PC-3 (cell line): ENCODE measurements at places on chromosomes 1 and 21. TPM values are rescaled to one million over a fixed set of nuclear protein-coding genes. Genes with fewer than 3 reads are reported as not detected.

The FCRL5 gene
- not detected in 2 replicates for total RNA-seq

DNA sequence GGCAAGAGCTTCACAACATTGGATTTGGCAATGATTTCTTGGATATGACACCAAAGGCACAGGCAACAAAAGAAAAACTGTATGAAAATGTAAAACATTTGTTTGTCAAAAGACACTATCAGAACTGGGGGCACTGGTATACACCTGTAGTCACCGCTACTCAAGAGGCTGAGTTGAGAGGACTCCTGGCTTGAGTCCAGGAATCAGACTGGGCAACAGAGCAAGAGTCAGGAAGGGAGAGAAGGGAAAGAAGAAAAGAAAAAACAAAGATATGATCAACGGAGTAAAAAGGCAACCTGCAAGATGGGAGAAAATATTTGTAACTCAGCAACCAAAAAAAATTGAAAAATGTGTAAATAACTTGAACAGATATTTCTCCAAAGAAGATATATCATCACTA, 6.0 kb upstream of the TUT4 start:
- DNase-seq: no peak

DNA sequence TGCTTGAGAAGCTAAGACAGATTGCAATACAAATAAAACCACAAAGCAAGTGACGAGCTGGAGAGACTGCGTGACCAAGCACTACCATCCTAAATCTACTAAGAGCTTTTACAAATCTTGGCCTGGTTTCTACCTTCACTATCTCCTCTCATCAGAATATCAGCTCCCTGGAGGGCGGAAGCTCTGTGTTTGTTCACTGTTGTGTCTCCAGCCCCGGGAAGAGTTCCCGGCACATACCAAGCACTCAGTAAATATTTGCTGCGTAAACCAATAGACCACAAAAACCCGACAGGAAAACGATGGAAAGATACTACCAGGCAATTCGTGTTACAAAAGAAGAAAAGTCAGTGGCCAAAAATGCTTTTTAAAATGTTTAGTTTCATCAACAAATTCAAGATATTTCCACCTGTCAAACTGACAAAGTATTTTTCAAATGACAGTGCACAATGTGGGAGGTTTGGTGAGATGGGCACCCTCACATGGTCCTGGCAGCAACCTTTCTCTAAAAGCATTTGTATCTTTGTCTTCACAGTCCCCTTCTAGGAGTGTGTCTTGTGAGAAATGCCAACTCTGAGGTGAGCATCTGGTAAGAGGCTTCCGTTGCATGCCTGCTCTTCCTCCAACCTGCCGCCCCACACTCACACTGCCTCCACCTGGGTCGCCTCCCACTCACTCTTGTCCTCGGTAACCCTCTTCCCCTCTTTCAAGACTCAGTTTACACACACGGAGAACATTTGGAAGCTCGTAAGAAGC, 34.7 kb downstream of the SLC1A7 start:
- DNase-seq: peak; percentile 97

DNA sequence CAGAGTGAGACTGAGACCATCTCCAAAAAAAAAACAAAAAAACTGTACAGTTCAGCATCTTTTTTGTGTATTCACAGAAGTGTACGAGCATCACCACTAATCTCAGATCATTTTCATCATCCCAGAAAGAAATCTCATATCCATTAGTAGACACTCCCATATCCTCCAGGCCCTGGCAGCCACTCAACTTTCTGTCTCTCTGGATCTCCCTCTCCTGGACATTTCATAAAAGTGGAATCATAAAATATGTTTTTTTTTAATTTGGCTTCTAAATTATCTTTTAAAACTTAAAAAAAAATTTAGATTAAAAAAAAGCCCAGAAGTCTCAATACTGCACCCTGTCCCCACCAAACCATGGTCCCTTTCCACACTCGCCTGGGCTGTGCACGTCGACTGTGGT, 22.1 kb downstream of the RIPPLY3 start:
- DNase-seq: peak; percentile 45

- peak; percentile 17 for DNase-seq
These were observed 77.4 kb downstream of the CCDC18 start for GRCh38 chr1:93257889-93258288.

DNA sequence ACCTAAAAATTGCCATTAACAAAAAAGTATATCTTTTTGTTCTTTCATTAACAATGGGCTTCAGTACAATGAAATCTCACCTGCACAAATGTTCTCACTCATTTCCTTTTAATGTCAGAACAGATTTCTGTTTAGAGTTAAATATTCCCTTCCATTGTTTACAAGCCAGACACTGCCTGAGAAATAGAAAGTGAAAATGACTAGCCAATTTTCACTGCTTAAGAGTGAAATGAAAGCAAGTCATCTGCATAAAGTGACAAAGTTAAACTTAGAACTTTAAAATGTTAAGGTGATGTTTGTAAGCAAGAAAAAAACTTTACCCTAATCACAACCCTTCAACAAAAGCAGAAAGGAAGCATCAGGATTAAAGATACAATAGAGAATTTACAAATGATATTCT, 27.5 kb downstream of the COA6 start:
- DNase-seq: no peak

The ABCG1 gene
- total RNA-seq: 0.66 and 2.0 TPM in 2 replicates

- DNase-seq: no peak
These were observed 39.9 kb upstream of the RGL1 start for GRCh38 chr1:183764981-183765380.

The SLC35D1 gene
- total RNA-seq: 5.3 and 6.1 TPM in 2 replicates

- peak; percentile 82 for DNase-seq
These were observed 2.7 kb upstream of the FMO1 start for GRCh38 chr1:171245458-171246064.

The MAP3K21 gene
- total RNA-seq: 13.7 and 17.1 TPM in 2 replicates

The TGFB2 gene
- total RNA-seq: 38.7 and 50.3 TPM in 2 replicates

The CRYZL1 gene
- total RNA-seq: 12.4 and 16.6 TPM in 2 replicates

The GFI1 gene
- 0.29 and 0.84 TPM in 2 replicates for total RNA-seq

- DNase-seq: no peak
These were observed 19.2 kb upstream of the BACE2 start for GRCh38 chr21:41148798-41149197.

DNA sequence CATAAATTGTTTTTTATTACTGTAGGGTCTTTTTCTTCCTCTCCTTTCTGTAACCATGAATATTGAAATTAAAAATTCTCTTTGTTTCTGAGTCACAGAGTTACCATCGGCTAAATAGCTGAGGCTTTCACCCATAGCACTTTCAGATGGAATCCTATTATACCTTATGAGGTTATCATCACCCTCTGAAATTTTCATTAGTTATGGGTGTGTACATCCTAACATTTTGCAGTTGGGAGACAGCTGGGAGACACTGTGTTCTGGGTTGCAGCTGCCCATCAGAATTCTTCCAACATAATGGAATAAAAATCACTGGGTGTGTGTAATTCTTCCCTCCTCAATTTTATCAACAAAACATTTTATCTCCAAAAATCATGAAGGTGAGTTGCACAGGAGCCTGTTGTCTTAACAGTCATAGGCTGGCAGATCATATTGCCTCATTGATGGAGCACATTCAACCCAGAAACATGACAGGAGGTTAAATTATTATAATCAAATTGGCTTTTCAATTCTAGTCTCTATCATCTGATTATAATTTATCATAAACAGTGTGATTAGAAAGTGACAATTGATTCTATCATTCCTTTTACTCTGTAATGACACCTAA, 17.4 kb downstream of the CYYR1 start:
- no peak for DNase-seq

DNA sequence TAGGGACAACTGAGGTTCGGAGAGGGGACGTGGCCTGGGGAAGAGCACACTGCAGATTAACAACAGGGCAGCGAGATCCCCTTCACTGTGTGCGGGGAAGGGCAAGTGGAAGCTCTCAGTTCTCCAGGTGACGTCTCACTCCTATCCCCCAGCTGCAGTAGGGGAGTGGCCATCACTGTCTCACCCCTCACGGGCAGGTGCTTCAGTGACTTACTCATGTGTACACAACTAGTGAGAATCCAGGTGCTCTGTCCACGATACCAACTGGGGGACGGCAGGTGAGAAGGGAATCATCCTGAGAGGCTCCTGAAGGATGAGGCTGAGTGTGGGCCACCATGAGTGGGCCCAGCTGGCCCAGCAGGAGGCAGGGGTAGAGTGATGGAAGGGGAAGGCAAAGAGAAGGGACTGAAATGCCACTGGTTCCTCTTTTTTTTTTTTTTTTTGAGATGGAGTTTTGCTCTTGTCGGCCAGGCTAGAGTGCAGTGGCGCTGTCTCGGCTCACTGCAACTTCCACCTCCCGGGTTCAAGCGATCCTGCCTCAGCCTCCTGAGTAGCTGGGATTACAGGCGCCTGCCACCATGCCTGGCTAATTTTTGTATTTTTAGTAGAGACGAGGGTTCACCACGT, 25.9 kb downstream of the RHBG start:
- peak; percentile 69 for DNase-seq

The S100A1 gene
- total RNA-seq: 0.29 TPM in 1 of 2 replicates, not detected in the other

DNA sequence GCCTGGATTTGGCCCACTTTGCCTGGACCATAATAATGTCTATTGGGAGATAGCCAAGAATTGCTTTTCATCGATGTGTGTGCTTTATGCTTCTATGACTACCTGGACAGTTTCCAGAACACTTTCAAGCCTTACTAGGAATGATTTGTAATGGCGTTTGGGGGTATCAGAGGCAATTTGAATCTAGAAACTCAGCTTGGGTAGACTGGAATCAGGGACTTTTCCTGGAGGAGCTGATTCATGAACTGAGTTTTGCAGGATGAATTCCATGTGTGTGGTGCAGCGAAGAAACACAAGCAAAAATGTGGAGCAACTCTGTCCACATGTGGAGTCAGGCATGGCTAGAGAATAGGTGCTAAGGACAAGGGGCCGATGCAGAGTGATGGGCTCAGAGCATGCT, 11.9 kb upstream of the TMEM61 start:
- DNase-seq: no peak

The PLK3 gene
- 38.9 and 44.0 TPM in 2 replicates for total RNA-seq

The TRAF3IP3 gene
- not detected in 2 replicates for total RNA-seq

The AMY1C gene
- total RNA-seq: not detected in 2 replicates
